ENCODE measurements at places on chromosomes 6 and 20.

GRCh38 chr6:5681480-5681879 lies 325.2 kb downstream of the NRN1 start:
- DNase-seq, result no peak

GRCh38 chr6:13370623-13371022 lies 42.3 kb upstream of the TBC1D7 start:
- DNase-seq, result no peak

DNA sequence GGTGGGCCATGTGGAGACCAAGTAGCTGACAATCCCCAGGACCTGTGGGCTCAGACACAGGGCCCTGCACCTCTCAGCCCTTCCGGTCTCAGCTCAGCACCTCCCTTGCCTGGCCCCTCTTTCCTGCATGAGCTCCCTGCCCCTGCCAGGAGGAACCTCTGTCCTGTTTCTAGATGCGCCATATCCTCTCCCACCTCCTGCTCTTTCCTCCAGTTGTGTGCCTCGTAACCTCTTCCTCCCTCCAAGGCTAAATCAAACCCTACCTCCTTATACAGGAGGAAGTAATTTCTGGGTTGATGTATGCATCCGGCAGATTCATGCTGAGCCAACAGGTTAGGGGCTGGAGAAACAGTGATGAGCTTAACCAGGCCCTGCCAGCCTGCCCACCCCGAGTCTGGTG lies 30.9 kb downstream of the ITPR3 start:
- DNase-seq, result no peak

GRCh38 chr6:150567823-150568383 lies 31.8 kb upstream of the PLEKHG1 start:
- no peak for DNase-seq

DNA sequence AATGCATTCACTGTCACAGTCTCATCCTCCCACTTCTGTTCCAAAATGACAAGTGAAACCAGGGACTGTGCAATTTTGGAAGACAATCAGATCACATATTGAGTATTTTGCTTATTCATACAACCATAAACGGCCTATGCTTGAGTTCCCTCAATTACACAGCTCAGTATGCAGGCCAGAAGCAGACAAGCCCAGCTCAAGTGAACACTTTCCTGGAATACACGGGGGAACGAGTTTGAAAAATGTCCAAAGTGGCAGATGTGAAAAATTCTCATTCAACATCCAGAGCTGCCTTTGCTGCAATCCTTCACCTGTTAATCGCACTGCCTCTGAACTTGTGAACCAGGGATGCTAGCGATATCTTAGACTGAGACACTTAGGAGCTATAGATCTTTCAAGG lies 190.2 kb downstream of the COL9A1 start:
- DNase-seq, result no peak

GRCh38 chr6:140566781-140567277 lies 1192.4 kb upstream of the CITED2 start:
- DNase-seq, result no peak

GRCh38 chr6:108798670-108799353 lies 49.4 kb upstream of the ARMC2 start:
- DNase-seq, result no peak

GRCh38 chr6:146946559-146946958 lies 257.7 kb upstream of the STXBP5 start:
- no peak for DNase-seq

GRCh38 chr6:79421707-79422484 lies 115.3 kb downstream of the LCA5 start:
- no peak for DNase-seq

- DNase-seq, result no peak
These were observed 29.0 kb downstream of the L3MBTL3 start for GRCh38 chr6:130047088-130047995.

DNA sequence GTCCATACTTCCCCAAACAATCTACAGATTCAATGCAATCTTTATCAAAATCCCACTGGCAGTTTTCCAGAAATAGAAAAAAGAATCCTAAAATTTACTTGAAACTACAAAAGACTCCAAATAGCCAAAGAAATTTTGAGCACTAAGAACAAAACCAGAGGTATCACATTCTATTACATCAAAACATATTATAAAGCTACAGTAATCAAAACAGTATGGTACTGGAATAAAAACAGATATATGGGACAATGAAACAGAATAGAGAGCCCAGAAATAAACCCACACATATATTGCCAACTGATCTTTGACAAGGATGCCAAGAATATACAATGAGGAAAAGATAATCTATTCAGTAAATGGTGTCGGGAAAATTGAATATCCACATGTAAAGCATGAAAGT lies 46.0 kb upstream of the FBXO30 start:
- DNase-seq, result no peak

DNA sequence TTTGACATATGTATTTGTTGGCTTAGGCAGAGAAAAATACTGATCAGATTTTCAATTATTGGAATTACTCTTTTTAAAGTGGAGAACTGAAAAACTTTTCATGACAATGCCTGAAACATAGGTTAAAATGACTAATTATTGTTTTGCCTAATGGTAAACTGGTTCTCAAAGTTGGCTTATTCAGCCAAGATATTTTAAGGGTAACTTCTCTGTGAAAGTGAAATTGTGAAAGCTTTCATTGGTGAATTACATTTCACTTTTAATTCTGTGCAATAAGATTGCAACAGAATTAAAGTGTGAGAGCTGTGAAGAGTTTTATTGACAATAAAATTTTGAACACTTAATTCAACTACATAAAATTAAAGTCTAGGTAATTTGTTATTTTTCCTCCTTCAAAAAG lies 24.5 kb downstream of the KIAA0408 start:
- no peak for DNase-seq

DNA sequence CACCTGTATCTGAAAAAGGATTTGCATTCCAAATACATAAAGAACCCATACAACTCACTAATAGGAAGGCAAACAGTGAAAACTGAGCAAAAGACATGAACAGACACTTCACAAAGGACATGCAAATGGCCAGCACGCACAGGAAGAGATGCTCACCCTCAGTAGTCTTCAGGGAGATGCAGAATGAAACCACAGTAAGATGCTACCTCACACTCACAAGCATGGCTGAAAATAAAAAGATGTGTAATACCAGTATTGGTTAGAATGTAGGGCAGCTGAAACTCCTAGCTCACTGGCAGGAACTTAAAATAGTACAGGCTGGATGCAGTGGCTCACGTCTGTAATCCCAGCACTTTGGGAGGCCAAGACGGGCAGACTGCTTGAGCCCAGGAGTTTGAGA lies 64.6 kb downstream of the SNX5 start:
- DNase-seq, result no peak

GRCh38 chr6:28776269-28777146 lies 147.3 kb downstream of the TRIM27 start:
- no peak for DNase-seq

GRCh38 chr6:27133281-27134227 lies 113.9 kb upstream of the PRSS16 start:
- DNase-seq, result no peak

- DNase-seq, result no peak
These were observed 75.8 kb downstream of the PERP start for GRCh38 chr6:138031417-138031816.

- DNase-seq, result no peak
These were observed 323.9 kb downstream of the GJA1 start for GRCh38 chr6:121759370-121759769.

GRCh38 chr20:2314759-2315439 lies 19.1 kb downstream of the TGM3 start:
- no peak for DNase-seq

DNA sequence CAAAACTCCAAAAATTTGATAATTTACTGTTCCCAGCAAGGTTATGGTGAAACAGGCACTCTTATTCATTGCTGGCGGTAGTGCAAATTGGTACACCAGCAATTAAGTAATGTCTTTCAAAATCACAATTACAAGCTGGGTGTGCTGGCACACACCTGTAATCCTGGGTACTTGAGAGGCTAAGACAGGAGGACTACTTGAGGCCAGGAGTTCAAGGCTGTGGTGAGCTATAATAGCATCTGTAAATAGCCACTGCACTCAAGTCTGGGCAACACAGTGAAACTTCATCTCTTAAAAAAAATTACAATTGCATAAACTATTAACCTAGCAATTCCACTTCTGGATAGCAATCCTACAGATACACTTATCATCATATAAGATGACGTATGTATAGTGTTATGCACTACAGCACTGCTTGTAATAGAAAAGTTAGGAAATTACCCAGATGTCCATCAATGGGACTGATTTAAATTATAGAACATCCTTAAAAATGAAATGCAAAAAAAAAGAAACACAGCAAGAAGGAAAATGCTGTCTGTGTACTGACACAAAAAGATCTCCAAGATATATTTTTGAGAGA lies 31.4 kb downstream of the NCOA6 start:
- no peak for DNase-seq

- DNase-seq, result no peak
These were observed 395.9 kb downstream of the DHX35 start for GRCh38 chr20:39358052-39358451.

Data from cortex of kidney (tissue), 1 donor.